Stimulated activated CD4-positive, alpha-beta T cell treated with anti-CD3 and anti-CD28 coated beads, Interleukin-15, amount 100 ng/mL, for 48 hours (primary cell): ENCODE measurements at places on chromosomes 16 and 17.

DNA sequence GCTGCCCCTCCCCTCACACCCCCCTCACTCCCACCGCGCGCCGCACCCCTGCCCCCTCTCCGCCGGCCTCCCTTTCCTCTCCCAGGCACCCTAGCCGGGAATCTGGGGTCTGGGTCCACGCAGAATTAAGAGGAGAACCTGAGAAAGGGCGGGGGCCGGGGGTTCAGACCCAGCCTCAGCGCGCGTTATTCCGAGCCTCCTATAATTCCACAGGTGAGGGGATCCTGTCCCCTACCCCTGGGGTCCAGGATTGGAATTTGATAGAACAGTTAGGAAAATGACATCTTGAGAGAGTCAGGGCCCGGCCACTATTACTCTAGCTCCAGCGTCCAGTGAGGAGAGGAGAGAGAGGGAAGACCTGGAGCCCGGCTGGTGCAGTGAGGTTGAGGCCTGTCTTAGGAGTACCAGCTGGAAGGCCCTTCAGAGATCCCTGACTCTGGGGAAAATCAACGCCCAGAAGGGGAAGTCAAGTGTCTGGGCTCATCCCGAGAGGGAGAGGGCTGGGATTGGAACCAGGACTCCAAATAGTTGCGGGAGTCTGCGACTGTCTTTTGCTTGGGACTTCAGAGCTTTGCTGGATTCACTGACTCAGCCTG, 17.3 kb downstream of the GRB7 start:
- no peak for DNase-seq

DNA sequence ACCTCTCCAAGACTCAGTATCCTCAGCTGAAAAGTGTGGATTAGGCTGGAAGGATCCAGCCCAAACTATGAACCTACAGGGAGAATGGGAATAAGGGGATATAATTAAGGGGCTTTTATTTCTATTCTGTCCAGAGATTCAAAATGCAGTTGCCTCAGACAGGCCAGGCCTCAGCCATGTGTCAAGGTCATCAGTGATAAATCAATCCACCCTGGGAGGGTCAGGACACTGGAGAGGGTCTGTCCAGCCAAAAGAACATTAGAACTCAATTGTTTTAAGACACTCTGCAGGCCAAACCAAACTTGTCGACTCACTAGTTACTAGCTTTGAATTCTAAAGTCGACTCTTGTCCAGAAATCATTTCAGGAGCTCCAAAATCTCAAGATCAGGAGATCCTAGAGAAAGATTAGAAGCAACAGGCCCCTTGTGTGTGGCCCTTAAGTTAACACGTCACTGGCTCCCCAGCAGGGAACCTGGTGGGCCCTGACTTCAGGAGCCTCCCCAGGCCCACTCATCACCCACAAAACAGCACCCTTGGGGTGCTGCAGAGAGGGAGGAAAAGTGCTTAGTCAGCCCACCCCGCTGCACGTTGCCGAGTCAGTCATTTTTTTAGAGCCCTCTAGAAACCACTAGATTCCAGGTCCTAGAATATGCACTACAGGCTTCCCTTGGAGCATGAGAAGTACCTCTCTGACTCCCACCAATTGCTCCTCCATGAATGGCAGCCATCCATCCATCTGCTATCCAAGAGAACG, 156.8 kb downstream of the XYLT1 start:
- no peak for DNase-seq

DNA sequence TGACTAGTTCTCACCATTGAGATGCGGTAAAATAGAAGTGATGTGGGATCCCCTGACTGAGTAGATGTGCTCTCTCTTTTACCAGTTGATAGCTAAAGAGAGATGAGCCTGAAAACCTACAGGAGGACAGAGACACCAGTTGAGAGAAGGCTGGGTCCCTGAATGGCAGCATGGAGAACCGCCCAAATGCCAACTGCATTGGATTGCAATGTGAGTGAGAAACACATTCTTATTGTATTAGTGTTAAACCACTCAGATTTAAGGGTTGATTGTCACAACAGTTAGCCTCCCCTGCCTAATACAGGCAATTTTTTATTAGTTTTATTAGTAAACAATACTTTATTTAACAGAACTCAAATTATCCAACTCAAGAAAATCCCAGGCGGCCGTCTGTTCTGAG, 61.2 kb downstream of the SPACA3 start:
- DNase-seq = no peak

DNA sequence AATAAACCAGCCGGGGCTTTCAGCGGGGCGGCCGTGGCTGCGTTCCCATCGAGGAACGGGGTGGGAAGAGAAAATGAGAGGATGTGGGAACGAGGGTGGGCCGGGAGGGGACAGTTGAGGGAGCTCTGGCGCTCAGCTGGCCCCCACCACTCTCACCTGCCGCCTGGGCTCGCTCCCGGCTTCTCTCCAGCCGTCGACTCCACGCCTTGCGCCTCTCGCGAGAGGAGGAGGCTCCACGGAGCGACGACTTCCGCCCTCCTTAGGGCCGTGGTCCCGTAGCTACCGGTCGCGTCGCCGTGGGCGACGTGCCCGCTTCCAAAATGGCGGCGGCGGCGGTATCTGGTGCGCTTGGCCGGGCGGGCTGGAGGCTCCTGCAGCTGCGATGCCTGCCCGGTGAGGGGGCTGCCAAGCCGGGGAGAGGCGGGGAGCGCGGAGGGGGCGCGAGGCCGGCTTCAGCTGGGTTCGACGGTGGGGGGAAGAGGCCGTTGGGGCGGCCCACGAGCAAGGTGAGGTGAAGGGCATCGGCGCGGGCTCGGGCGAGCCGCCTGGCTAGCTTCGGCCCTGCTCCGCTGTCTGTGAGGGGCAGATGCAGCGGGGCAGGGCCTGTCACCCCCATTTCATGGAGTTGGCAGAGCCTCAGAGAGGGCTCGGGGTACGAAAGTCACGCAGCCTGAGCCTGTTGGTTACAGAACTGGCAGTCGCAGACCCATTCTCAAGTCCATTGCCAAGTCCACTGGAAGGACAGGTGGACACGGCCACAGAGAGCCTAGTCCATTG, at the start of the genes CIAPIN1 and COQ9:
Gene CIAPIN1, minus strand, starts transcription at position 200 of the 777 bp plus-strand sequence. CDS start 6,457 bp downstream, outside the sequence.
Gene COQ9, plus strand, starts transcription at position 294 of the 777 bp plus-strand sequence. Its CDS starts 27 bp downstream, at position 321.
- peak; percentile 94 for DNase-seq

GRCh38 chr17:66580956-66581391, 253.9 kb upstream of the CACNG5 start:
- DNase-seq = no peak

GRCh38 chr16:49089533-49089932, 192.1 kb downstream of the CBLN1 start:
- no peak for DNase-seq

DNA sequence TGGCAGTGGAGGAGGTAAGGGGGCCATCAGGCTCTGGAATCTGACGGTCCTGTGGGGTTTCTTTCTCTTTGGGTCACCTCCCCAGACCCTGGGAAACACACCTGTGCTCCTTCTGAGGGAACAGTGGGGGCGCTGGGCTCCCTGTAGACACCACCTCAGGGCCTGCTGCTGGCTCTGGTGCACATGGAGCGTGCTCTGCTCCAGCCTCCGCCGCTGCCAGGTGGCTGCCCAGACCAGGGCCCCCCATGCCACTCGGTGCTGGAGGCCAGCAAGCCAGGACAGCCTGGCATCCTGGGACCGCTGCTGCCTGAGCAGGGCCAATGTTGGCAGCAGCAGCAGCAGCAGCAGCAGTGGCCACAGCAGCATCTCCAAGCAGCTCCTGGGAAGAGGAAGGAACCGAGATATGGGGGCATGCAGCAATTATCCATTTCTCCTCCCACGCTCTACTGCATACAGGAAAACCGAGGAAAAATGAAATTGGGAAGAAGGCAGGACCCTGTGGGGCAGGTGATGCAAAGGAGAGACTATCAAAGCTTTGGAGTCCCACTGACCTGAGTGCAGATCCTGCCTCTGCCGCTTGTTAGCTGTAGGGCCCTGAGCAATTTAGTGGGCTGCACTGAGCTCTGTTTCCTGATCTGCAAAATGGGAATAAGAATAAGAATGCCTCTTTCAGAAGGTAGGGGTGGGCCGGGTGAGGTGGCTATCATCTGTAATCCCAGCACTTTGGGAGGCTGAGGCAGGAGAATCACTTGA, 902 bp downstream of the GHDC start:
- no peak for DNase-seq

- no peak for DNase-seq
Observed at GRCh38 chr17:80138856-80139426, 8.0 kb downstream of the EIF4A3 start.

GRCh38 chr16:27312580-27313421, 973 bp upstream of the IL4R start:
- no peak for DNase-seq

DNA sequence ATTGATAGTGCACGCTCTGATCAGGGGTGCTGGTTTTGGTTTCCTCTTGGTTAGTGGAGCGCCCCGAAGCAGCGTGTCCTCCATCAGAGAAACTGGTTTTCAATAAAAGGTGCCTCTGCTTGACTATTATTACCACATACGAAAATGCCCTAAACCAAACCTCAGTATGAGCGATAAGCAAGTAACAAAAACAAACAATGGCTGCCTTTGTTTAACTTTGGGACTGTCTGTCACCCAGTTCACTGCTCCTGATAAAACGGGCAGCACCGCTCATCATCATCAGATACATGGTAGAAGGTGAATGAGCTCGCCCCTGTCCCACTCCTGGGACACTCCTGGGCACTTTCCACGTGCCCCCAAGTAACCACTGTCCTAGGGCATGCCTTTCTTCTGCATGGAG, 24.0 kb downstream of the DUSP14 start:
- DNase-seq = no peak

DNA sequence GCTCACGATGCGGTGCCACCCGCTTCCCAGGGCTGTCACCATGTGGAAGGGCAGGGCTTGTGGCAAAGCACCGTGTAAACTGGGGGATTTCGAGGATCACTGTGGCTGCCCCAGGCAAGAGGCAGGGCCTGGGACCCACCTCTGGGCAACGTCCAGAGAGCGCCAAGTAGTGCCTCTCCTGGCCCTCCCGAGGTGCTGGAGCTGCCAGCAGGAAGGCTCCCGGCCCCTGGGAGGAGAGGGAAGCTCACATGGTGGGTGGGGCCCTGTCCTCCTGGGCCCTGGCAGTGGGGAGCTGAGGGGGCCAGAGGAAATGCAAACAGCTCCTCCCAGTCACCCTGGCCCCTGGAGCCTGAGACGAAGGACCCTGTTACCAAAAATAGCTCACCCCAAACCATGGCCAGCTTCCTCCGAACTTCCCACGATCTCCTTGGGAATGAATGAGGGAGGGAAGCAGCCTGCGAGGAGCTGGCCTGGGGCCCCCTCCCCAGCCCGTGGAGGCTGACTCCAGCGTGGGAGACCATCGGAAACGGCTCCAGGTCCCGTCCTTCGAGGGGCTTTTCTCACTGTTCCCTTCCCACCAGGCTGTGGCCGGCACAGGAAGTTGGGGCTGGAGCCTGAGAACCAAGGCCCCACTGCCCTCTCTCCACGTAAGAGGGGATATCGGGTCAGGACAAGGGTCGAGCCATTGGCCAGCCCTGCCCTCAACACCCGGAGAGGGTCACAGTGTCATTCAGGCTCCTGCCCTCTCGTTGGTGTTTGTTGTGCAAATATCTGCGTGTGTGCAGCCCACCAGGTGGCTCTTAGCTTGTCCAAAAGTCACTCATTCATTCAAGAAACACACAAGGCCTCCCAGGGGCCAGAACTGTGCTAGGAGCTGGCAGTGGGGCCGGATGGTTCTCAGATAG, 17.7 kb downstream of the VASN start:
- DNase-seq = no peak

- DNase-seq = no peak
Observed at GRCh38 chr17:39281806-39282205, 56.1 kb upstream of the STAC2 start.

GRCh38 chr16:67731753-67732095, 12.6 kb upstream of the GFOD2 start:
- DNase-seq = no peak

DNA sequence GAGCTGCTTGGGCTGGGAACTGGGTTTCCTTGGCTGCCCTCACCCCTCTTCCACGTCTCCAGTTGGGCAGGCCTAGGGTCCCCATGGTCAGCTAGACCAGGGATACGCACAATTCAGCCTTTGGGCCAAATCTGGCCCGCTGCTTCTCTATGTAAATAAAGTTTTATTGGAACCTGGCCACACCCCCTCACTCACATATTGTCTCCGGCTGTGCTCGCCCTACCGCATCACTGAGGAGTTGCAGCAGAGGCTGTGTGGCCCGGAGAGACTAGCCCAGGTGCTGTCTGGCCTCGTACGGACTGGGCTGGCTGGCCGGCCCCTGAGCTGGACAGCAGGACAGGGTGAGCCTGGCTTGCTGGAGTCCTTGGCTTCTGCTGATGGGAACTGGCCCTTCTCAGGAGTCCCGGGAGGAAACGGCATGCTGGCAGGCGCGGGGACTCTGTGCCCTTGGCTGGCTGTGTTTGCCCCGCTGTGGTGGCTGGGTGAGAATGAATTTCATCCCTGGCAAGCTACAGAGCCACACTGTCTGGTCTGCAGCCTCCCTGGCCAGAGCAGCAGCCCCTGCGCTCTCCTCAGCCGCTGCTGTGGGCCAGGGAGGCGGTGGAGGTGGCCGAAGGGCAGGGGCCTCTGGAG, 82.0 kb downstream of the ENGASE start:
- no peak for DNase-seq

DNA sequence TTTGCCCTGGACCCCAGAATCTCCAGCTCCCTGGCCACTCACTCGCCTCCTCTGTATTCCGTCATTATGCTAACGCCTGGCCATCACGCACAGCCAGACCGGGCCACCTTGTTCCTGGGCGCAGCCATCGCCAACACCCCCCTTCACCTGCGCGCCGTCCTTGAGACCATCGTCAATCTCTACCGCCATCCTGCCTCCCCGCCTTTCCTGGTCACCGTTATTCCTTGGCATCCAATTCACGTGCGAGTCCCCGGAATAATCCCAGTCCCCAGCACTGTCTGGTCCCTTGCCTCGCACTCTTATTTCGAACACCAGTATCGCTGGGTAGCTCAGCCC, 541 bp downstream of the VKORC1 start:
- no peak for DNase-seq

- DNase-seq = no peak
Observed at GRCh38 chr17:44213403-44214229, 5.9 kb downstream of the UBTF start.

DNA sequence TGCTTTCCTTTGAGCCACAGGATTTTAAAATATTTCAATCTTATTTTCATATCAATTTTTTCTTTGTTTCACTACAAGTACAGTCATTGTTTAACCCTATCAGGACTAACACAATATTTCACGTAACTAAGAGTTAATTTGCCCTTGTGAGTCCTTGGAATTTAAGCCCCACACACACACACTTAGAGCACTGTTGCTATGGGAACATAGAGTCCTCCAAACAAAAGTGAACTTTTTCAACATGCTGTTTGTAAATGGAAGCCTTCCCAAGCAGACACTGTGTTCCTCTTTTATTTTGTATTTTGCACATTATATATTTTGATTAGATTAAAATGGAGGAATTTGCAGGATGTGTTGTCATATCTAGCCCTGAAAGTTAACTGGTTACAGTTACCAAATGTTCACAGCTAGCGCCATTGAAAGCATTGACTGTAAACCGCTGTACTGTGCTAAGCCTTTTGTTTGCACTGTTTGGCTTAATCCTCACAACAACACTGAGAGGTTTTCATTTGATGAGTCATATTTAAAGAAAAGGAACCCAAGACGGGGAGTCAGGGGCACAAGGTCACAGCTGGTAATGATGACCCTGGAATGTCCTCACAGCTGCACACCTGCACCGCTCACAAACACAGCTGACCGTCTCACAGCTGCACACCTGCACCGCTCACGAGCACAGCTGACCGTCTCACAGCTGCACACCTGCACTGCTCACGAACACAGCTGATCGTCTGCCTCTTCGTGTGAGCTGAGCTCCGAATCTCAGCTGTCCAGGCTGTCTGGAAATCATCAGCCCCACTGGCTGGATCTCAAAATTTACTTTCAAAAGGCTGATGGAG, 6.3 kb downstream of the HSBP1 start:
- DNase-seq = no peak
